Calu3 (cell line): ENCODE measurements at places on chromosomes 4 and X.

- DNase-seq = no peak
Measured at GRCh38 chrX:22037225-22037624, 5.1 kb downstream of the PHEX start.

DNA sequence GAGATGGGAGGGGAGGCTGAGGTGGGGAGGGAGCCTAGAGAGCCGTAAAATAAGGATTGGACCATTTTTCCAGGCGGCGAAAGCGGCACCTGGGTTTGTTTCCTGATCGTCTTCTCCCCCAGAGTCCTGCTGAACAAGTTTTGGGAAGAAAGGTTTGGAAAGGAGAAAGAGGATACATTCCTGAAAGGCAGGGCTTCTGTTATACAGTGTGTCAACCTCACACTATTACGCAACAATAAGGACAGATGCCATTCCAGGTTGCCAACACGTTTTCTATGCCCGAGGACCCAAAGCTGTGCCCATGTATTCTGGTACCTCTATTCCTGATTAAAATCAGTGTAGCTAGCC is 658 bp downstream of the SCOC start:
- DNase-seq = no peak

GRCh38 chr4:25310066-25310802 is 2.3 kb upstream of the ZCCHC4 start:
- DNase-seq = no peak

DNA sequence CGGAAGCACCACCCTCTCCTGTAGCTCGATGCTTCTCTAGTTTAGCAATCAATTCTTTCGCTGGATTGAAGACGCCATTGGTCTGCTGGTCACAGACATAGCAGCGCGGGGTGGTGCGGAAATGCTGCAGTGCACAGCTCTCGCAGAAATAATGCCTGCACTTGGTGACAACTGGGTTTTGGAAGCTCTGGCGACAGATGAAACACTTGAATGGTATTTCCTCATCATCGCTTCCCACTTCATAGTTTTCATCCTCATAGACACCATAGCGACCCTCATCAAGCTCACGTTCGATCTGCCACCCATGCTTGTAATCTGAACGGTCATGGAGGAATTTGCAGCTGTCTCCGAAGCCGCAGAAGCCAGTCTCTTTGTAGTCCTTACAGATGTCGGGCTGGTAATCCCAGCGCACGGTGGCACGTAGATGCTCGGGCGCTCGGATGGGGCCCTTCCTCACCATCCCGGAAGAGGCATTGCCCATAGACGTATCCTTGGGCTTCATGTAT is 854 bp downstream of the RNF113A start:
- DNase-seq = no peak

DNA sequence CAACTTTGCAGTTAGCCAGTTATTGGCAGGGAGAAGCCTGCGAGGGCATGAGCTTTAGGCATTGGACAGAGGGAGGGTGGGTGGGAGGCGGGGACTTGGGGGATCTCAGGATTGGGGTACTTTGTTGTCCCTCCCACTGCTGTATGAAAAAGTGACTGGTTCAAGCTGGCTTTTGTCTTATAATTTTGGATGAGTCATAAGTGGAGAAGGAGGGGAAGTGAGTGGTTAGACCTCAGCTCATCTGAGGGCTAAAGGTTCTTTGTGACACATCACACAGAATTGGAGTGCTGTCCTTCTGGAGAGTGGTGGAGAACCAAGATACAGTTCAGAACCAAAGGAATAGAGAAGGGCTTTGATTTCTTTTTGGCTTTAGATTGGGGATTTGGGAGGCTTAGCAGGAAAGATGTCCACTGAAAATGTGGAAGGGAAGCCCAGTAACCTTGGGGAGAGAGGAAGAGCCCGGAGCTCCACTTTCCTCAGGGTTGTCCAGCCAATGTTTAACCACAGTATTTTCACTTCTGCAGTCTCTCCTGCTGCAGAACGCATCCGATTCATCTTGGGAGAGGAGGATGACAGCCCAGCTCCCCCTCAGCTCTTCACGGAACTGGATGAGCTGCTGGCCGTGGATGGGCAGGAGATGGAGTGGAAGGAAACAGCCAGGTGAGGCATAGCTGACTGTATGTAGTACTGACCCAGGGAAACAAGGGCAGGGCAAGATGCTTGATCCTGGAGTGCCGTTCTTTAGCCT is at the start of gene SLC4A4:
SLC4A4 (plus strand) TSS at position 175 of the 748 bp plus-strand sequence.
- no peak for DNase-seq
